ENCODE measurements at places on chromosomes 11 and 22.

DNA sequence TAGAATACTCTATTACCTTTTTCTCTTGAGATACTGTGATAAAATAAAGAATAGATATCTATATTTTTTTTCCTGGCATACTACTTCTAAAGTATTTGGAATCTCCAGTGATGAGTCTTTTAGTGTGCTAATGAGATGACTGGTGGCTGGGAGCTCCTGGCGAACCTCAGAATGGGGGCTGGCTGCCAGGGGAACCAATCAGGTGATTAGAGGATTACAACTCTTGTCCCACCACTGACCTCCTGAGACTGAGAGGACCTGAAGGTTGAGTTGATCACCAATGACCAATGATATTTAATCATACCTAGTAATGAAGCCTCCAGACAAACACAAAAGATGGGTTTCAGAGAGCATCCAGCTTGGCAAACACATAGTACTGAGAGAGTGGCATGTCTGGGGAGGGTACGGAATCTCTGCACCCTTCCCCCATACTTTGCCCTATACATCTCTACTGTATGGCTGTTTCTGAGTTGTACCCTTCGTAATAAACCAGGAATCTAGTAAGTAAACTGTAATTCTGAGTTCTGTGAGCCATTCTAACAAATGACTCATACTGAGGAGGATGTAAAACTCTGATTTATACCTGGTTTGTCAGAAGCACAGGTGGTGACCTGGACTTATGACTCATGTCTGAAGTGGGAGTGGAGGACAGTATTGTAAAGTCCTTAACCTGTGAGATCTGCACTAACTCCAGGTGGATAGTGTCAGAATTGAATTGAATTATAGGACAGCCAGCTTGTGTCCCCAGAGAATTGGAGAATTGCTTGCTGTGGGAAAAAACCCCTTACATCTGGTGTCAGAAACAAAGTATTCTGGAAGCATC, 325.3 kb upstream of the LRRC4C start:
- no peaks in the 10 kb centered on the region for H3K36me3 ChIP-seq
- peak; percentile 74 for DNase-seq
- H3K4me3 ChIP-seq = no peak overlapping the region
- peak overlapping the region; percentile 83 for H3K27ac ChIP-seq

DNA sequence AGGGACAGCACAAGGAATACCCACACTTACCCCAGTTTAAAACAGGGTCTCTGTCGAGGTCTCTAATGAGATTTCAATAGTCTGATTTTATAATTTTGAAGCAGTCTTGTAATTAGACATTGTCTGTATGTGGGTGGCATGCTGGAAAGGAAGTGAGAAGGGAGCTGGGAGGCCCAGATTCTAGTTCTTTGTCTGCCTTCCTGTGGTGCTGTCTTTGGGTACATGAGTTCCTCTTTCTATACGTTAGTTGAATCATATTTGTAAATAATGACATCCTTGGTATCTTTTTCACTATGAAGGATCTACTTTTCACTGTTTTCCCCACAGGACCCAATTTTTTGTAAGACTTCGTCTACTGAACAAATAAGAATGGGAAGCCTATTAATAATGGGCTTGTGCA, 42.0 kb upstream of the TENM4 start:
- H3K4me3 ChIP-seq = no peak overlapping the region
- no peaks in the 10 kb centered on the region for H3K27me3 ChIP-seq
- H3K27ac ChIP-seq = no peak overlapping the region
- H3K36me3 ChIP-seq = no peaks in the 10 kb centered on the region

GRCh38 chr11:2912498-2912897, 16.7 kb downstream of the PHLDA2 start:
- no peak for DNase-seq
- H3K4me1 ChIP-seq = peaks cover 16% of the 10 kb centered on the region
- H3K36me3 ChIP-seq = no peaks in the 10 kb centered on the region
- H3K4me3 ChIP-seq = peak overlapping the region; percentile 2
- no peaks in the 10 kb centered on the region for H3K27me3 ChIP-seq

DNA sequence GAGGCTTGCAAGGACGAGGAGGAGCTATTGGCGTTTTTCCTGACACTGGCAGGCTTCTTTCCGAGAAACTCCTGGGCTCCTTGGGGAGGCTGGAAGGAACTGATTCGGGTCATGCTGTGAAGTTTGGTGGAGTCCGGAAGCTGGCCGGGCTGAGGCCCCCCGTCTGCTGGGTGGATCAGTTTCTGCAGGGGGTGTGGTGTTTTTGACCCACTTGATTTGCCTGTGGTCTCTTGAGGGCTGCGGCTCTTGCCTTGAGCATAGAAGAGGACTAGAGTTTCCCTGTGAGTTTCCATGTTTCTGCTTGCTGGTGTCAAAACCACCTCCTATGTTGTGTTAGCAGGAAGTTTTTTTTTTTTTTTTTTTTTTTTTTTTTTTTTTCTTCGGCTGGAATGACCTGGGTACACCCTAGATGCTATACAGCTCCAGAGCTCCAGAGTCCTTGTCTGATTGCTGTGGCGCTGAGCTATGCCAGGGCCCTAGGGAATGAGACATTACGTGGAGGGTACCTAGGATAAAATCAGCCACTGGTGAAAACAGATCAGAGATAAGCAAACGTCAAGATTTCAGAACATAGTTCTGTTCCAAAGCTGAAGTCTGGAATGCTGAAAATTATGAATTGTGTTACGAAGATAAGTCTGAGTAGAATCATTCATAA, 728 bp downstream of the TBC1D22A start:
- H3K36me3 ChIP-seq = peaks cover 10% of the 10 kb centered on the region
- peak; percentile 73 for DNase-seq
- peak overlapping the region; percentile 95 for H3K27ac ChIP-seq
- peaks cover 56% of the 10 kb centered on the region for H3K4me1 ChIP-seq

GRCh38 chr11:23723861-23724260, 773.0 kb upstream of the LUZP2 start:
- H3K27me3 ChIP-seq = no peaks in the 10 kb centered on the region
- no peak for DNase-seq
- H3K4me1 ChIP-seq = no peaks in the 10 kb centered on the region
- H3K4me3 ChIP-seq = no peak overlapping the region
- H3K36me3 ChIP-seq = no peaks in the 10 kb centered on the region

DNA sequence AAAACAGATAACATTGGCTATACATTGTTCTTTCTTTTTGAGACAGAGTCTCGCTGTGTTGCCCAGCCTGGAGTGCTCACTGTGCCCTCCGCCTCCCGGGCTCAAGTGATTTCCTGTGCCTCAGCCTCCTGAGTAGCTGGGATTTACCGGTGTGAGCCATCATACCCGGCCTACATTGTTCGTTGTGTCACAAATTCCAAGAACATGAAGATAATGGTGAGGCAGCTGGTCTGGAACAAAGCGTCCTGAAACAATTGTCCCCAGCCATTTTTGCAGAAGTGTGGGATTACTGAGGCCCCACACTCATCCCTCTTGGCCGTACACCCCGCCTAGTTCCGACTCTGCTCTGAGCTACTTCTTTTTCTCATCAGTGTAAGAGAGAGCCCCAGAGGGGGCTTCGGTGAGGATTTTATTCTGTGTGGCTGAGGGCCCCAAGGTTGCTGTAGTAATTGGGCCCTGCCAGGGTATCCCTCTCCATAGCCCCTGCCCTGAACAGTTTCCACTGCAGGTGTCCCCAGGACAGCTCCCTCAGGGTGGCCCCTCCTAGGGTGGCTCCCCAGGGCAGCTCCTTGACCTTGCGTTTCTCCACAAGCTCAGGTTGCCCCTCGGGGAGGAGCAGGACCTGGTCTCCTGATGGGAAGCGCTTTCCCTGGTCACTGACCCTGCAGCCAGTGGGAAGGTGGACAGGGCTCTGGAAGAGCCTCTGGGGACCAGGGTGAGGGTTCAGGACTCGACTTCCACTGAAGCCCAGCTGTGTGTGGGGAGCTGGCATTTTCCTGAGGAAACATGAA, 13.1 kb upstream of the ARSA start:
- H3K36me3 ChIP-seq = no peaks in the 10 kb centered on the region
- DNase-seq = no peak
- no peak overlapping the region for H3K4me3 ChIP-seq
- H3K27ac ChIP-seq = no peak overlapping the region

DNA sequence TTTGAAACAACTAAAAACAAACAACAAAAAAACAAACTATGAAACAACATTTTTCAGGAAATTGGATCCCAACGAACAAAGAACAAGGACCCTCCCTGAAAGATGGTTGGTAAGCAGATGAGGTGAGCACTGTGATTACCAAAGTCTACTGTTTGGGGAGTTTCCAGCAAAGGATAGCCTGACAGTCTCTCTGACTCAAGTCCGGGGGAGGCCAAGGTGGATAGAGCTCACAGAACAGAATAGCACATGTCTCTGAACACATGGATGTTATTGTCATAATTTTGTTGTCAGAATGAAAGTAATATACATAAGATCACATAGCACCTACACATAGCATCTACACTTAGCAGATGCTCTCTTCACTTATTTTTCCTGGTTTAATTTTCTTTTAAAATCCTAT, 501.3 kb upstream of the TENM4 start:
- no peaks in the 10 kb centered on the region for H3K36me3 ChIP-seq
- DNase-seq = no peak
- H3K4me3 ChIP-seq = no peak overlapping the region
- no peaks in the 10 kb centered on the region for H3K4me1 ChIP-seq
- H3K27me3 ChIP-seq = no peaks in the 10 kb centered on the region
- no peak overlapping the region for H3K27ac ChIP-seq
